MCF 10A (cell line): ENCODE measurements at places on chromosomes 2 and 18.

DNA sequence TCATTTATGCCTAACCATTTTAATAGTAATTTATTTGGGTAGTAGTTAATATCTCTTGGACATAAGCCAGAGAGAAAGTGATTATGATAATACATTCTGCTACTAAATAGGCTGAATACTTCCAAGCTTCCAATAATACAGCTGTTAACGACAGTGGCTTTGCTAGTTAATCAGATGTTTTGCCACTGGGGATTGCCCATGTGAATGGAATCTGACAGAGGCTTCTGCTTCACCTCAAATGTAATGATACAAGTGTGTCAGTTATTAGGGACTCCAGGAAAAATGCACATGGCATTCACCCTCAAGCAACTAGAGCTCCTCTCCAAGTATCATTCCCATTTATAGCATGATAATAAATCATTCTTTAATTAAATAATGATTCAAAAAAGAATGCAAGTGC is 185.0 kb upstream of the TMEFF2 start:
- DNase-seq = no peak

GRCh38 chr2:129319422-129319717 is 660.1 kb upstream of the RAB6C start:
- DNase-seq = no peak

- no peak for DNase-seq
Measured at GRCh38 chr2:10150436-10150835, 27.9 kb downstream of the RRM2 start.

- DNase-seq = no peak
Measured at GRCh38 chr18:39838831-39839230, 2116.2 kb upstream of the PIK3C3 start.

- DNase-seq = peak; percentile 87
Measured at GRCh38 chr2:71923887-71924533, 223.7 kb downstream of the CYP26B1 start.

DNA sequence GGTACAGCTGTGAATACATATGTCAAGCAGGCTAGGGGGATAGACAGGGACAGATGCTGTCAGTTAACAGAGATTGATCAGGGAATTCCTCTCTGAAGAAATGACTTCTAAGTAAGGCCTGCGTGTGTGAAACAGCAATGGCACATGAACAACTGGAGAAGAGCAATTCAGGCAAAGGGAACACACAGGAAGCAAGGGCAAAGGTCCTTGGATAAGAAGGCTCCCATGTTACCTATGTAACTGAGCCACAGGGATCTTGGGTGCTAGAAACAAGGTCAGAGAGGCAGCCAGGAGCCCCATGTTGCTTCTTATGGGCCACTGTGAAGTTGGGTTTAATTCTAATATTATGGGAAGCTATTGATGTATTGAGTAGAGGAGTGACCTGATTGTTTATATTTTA is 373.7 kb upstream of the ACVR2A start:
- DNase-seq = no peak
